Activated naive CD8-positive, alpha-beta T cell treated with anti-CD3 and anti-CD28 coated beads, Interleukin-2, amount 50 U/mL, for 24 hours (primary cell): ENCODE measurements at places on chromosomes 2 and 18.
A peak's percentile ranks its signal among the peaks of the same experiment; 100 is the strongest.

DNA sequence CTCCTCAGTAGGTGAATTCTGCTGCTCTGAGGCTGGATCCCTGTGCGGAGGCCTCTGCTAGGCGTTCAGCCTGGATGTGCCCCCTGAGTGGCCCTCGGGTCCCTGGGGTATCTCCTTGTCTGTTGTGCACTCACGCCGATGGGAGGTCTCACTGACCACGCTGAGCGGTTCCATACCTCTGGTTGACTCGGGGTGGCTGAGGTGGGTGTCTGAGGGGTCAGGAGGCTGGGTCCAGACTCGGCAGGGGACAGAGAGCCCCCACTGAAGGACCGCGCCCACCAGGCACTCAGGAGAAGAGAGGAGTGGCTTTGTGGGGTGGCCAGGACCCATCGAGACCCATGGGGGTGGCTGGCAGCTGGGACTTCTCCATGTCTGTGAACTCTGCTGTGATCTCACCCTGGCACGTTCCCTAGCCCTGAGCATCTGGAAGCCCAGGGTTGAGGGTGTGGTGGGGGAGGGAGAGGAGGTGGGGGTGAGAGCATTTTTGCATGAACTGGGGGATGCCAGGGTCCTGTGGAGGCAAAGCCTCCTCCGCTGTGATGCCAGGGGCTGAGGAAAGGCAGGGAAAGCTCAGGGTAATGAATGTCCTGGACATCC lies 53.7 kb downstream of the TWIST2 start:
- H3K27me3 ChIP-seq, result peaks cover 8% of the 10 kb centered on the region
- no peaks in the 10 kb centered on the region for H3K4me1 ChIP-seq
- no peak overlapping the region for H3K4me3 ChIP-seq
- no peaks in the 10 kb centered on the region for H3K36me3 ChIP-seq
- no peak overlapping the region for H3K27ac ChIP-seq
- DNase-seq, result no peak

DNA sequence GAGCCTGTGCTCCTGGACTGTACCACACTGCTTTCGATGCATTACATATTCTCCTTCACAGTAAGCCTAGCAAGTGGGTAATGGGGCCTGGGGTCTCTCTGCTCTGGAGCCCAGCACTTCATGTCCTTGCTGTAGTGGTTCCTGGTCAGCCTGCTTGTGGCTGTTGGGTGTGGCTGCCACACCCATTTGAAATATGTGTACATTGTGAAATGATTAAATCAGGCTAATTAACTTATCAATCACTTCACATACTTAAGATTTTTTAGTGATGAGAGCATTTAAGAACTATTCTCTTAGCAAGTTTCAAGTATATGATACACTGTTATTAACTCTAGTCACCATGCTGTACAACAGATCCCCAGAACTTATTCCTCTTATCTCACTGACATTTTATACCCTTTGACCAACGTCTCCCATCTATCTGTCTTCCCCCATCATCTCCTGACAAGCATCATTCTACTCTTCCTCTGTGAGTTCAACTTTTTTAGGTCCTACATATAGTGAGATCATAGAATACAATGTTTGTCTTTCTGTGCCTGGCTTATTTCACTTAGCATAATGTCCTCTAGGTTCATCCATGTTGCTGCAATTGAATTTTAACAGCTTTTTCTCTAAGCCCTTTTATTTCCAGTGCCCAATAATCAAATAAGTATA lies 92.1 kb downstream of the LYPD6 start:
- DNase-seq, result no peak
- peaks cover 10% of the 10 kb centered on the region for H3K27me3 ChIP-seq
- no peak overlapping the region for H3K27ac ChIP-seq
- no peak overlapping the region for H3K4me3 ChIP-seq
- H3K4me1 ChIP-seq, result no peaks in the 10 kb centered on the region
- no peaks in the 10 kb centered on the region for H3K36me3 ChIP-seq

GRCh38 chr2:235924675-235925063 lies 243.5 kb downstream of the GBX2 start:
- peaks cover 3% of the 10 kb centered on the region for H3K27me3 ChIP-seq
- no peak overlapping the region for H3K27ac ChIP-seq
- H3K36me3 ChIP-seq, result no peaks in the 10 kb centered on the region

DNA sequence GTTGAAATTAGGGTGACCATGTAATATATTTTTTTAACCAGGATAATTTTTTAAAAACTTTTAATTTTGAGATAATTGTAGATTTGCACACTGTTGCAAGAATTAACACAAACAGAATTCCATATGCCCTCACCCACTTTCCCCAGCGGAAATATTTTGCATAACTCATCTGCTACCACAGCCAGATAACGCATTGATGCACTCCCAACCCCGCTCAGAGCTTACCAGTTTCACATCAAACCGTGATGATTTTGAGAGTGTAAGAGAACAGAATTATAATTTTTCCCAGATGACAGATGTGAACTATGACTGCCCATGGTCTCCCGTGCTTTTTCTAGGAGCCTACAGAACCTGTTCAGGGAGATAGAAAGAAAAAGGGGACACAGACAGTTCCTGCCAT lies 35.2 kb upstream of the LDLRAD4 start:
- H3K27ac ChIP-seq, result no peak overlapping the region
- DNase-seq, result no peak
- H3K27me3 ChIP-seq, result peaks cover 17% of the 10 kb centered on the region
- H3K36me3 ChIP-seq, result no peaks in the 10 kb centered on the region
- H3K4me3 ChIP-seq, result no peak overlapping the region
- peaks cover 19% of the 10 kb centered on the region for H3K4me1 ChIP-seq

GRCh38 chr2:231548752-231549151 lies 18.5 kb upstream of the NMUR1 start:
- no peak for DNase-seq
- no peak overlapping the region for H3K4me3 ChIP-seq
- peaks cover 28% of the 10 kb centered on the region for H3K4me1 ChIP-seq
- H3K27ac ChIP-seq, result no peak overlapping the region
- peaks cover 12% of the 10 kb centered on the region for H3K36me3 ChIP-seq

DNA sequence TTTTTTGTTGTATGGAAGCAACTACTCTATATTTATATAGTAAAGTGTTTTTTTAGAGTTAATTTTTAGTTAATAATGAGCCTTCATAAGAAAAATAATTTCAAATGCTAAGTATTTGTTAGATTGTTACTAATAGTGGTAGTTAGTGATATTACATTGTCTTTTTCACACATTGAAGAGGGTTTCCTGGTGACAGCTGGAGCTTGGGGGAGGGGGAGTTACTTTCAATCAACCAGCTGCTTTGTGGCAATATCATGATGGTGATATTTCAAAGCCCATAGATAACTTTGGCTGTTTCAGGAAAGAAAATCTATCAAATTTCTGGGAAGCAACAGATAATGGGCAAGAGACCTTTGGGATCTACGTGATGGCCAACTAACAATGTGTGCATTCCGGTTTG lies 4.1 kb downstream of the RHBDD1 start:
- peaks cover 75% of the 10 kb centered on the region for H3K4me1 ChIP-seq
- H3K27ac ChIP-seq, result peak overlapping the region; percentile 95
- H3K36me3 ChIP-seq, result peaks cover 47% of the 10 kb centered on the region
- H3K4me3 ChIP-seq, result peak overlapping the region; percentile 16

DNA sequence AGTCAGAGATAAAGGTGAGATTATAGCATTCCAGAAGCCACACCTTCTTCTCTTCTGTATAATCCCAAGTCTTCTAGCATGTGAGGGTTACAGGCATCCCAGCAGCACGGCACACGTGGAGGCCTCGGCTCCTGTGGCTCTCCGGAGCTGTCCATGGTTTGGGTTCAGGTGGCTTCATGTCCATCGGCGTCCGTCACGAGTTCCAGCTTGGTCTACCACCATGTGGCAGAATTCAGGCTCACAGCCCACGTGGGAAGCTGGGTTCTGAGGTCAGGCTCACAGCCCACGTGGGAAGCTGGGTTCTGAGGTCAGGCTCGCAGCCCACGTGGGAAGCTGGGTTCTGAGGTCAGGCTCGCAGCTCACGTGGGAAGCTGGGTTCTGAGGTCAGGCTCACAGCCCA lies 378.3 kb upstream of the SALL3 start:
- H3K4me1 ChIP-seq, result no peaks in the 10 kb centered on the region
- no peak overlapping the region for H3K27ac ChIP-seq
- no peaks in the 10 kb centered on the region for H3K27me3 ChIP-seq
- H3K4me3 ChIP-seq, result no peak overlapping the region
- no peak for DNase-seq

- peaks cover 6% of the 10 kb centered on the region for H3K36me3 ChIP-seq
- peak overlapping the region; percentile 73 for H3K27ac ChIP-seq
- peaks cover 21% of the 10 kb centered on the region for H3K4me1 ChIP-seq
- no peak for DNase-seq
Observed at GRCh38 chr2:219199470-219200211, 6.9 kb upstream of the ZFAND2B start.

DNA sequence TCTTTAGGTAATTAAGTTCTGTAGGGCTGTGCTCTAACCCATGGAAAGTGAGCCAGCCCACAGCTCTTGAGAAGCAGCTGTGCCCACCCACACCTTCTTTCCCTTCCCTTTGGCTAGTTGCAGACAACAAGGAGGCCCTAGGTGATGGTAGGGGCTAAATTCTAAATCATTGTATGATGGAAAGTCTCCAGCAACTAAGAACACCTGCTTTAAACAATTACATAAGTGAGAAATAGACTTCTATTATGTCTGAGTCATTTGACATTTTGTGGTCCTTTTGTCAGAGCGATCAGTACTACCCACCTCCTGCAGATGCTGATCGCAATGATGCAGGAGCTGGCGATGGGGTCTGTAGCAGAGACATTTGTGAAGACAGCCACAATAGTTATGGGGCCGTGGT lies 79.6 kb downstream of the TEX51 start:
- peaks cover 7% of the 10 kb centered on the region for H3K27me3 ChIP-seq
- no peak for DNase-seq
- H3K4me1 ChIP-seq, result peaks cover 8% of the 10 kb centered on the region
- H3K27ac ChIP-seq, result no peak overlapping the region

- no peaks in the 10 kb centered on the region for H3K4me1 ChIP-seq
- H3K36me3 ChIP-seq, result no peaks in the 10 kb centered on the region
- no peak overlapping the region for H3K27ac ChIP-seq
- H3K27me3 ChIP-seq, result peaks cover 2% of the 10 kb centered on the region
- no peak overlapping the region for H3K4me3 ChIP-seq
Observed at GRCh38 chr2:199575416-199575815, 117.7 kb upstream of the SATB2 start.

DNA sequence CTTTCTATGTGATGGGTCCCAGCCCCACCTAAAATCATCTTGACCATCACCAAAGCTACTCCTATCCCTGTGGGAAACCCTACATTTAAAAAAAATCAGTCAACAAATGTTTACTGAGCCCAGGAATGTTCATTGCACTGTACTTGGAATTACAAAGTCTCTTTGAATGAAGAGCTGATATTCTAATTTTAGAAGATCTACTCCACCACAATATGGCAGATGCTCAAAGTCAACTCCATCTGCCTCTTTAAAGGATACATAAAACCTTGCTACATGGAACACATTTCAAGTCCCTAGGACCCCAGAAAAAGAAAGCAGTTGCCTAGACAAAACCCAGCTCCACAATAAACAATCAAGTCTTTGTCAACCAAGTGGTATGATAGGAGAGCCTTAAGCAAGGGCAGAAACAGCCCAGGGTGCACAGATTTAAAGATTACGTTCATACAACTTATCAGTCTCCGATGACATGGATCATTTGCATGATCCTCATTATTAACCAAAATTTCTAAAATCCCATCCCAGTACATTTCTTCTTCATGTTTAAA lies 234.3 kb upstream of the ACVR2A start:
- no peak for DNase-seq
- H3K36me3 ChIP-seq, result no peaks in the 10 kb centered on the region
- no peak overlapping the region for H3K4me3 ChIP-seq
- H3K4me1 ChIP-seq, result no peaks in the 10 kb centered on the region
- H3K27me3 ChIP-seq, result no peaks in the 10 kb centered on the region
- no peak overlapping the region for H3K27ac ChIP-seq

- no peaks in the 10 kb centered on the region for H3K27me3 ChIP-seq
- H3K4me3 ChIP-seq, result no peak overlapping the region
- DNase-seq, result no peak
- H3K4me1 ChIP-seq, result no peaks in the 10 kb centered on the region
- no peaks in the 10 kb centered on the region for H3K36me3 ChIP-seq
Observed at GRCh38 chr2:199101487-199101886, 356.3 kb downstream of the SATB2 start.

DNA sequence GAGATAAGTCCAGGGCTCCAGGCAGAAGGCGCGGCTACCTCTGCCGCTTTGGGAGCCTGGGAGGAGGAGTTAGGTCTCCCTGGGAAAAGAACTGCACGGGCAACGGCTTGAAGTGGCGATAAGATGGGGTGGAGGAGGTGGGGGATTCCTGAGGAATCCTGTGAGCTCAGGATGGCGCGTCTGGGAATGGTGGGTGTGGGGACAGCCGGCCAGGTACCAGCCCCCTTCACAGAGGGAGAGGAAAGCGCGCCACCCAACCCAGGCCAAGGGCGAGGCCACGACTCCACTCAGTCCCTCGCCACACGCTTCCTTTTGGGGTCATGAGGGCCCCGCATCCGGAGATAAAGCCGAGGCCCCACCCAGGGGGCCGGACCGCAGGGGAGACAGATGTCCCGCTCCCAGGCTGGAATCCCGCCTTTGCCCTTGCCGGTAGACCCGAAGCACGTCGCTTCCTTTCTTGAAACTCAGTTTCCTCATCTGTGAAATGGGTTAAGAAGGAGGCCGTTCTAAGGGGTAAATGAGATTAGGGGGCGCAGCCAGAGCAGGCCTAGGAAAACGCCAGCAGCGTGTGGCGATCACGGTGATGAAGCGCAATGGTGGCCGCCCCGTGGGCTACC lies 1.7 kb upstream of the CTDSP1 start:
- no peaks in the 10 kb centered on the region for H3K27me3 ChIP-seq
- H3K36me3 ChIP-seq, result no peaks in the 10 kb centered on the region
- H3K4me1 ChIP-seq, result peaks cover 46% of the 10 kb centered on the region
- peak overlapping the region; percentile 85 for H3K4me3 ChIP-seq
- DNase-seq, result peak; percentile 74
- peak overlapping the region; percentile 74 for H3K27ac ChIP-seq

DNA sequence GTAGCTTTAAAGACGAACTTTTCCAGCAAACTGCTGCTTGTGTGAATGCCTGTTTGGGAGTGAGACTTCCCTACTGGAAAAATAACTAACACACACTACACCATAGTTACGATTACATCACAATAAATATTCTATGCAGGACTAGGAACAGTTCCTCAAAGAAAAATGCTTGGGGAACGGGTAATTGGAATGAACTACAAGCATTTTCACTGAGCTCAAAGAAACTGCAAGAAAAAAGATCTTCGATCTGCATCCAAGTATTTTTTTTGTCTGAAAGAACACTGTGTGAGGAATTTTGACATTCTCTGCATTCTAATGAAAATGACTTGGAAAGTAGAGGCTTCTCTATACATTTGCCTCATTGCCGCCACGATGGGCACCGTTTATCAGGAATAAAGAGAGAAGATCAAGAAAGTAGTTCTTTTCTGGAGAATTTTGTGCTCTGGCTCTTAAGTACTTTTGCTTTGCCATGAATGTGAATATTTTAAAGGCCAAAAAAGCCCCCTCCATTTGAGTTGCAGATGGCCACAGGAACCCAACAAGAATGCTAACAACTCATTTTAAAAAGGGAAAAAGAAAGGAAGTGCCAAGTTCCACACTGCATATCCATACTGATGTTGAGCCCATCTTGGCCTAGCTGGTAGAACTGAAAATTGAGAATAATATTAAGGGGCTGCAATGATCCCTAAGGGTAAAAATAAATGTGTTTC lies 13.6 kb downstream of the LYPD1 start:
- no peaks in the 10 kb centered on the region for H3K4me1 ChIP-seq
- no peak overlapping the region for H3K4me3 ChIP-seq
- H3K27me3 ChIP-seq, result peaks cover 2% of the 10 kb centered on the region
- no peak overlapping the region for H3K27ac ChIP-seq
- DNase-seq, result no peak
